ENCODE measurements at places on chromosomes 2 and 18. TPM values are rescaled to one million over a fixed set of nuclear protein-coding genes. Genes with fewer than 3 reads are reported as not detected.

Gene DSG2
- 5.6 TPM for total RNA-seq

Gene MROH2A
- under 0.01 TPM for total RNA-seq

Gene CDH2
- total RNA-seq, result 64.1 TPM

GRCh38 chr2:157990173-157990572 is 111.5 kb upstream of the UPP2 start:
- no peak for DNase-seq

DNA sequence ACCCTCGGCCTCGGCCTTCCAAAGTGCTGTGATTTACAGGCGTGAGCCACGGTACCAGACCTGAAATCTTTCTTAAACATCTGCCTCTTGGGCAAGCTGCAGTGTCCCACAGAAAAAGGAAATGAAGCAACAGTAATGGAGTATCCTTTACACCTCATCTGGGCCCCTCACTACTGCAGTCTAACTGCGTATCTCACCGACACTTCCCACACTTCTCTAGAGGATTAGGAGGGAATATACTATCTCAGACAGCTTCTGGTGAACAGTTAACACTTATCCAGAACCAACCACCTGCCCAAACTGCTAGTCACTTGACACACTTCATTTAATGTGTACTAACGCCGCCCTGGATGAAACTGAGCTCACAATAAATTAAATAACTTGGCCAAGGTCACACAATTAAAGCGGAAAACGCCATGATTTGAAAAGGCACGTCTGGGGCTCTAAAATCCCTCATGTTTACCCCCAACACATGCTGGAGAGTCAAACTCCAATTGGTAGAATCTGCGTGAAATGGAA is 993 bp downstream of the COX7A2L start:
- DNase-seq, result peak; percentile 45

- peak; percentile 62 for DNase-seq
Measured at GRCh38 chr2:62738981-62739936, 33.7 kb downstream of the EHBP1 start.

GRCh38 chr18:9960258-9960904 is 46.6 kb downstream of the VAPA start:
- no peak for DNase-seq

GRCh38 chr2:23350041-23350791 is 34.8 kb upstream of the KLHL29 start:
- no peak for DNase-seq

- DNase-seq, result peak; percentile 44
Measured at GRCh38 chr2:168169097-168169745, 78.2 kb downstream of the STK39 start.
